AG09319 (cell line): ENCODE measurements at places on chromosomes 16 and 17.
A peak's percentile ranks its signal among the peaks of the same experiment; 100 is the strongest.

GRCh38 chr17:75843577-75844529 is at the start of gene UNC13D:
TSS of gene UNC13D (minus strand) at chr17:75844404. CDS start at chr17:75844337, 67 bp downstream.
- DNase-seq = no peak

DNA sequence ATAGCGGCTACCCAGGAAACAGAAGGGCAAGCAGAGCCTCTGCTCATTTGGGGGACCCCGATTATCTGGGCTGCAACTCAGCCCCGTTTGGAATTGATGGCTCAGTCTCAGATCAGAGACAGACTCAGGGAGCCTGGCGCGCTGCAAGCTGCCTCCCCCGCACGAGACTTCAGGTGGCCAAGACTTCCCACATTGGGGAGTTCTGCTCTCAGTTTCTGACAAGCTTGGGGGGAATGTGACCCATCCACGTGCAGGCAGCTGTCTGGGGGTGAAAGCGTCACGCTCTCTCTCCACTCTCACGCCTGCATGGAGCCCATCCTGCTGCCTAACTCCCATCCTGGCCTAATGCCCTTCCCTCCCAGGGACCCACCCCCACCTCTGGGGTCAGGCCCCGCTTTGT is 157.6 kb upstream of the GSE1 start:
- DNase-seq = no peak

DNA sequence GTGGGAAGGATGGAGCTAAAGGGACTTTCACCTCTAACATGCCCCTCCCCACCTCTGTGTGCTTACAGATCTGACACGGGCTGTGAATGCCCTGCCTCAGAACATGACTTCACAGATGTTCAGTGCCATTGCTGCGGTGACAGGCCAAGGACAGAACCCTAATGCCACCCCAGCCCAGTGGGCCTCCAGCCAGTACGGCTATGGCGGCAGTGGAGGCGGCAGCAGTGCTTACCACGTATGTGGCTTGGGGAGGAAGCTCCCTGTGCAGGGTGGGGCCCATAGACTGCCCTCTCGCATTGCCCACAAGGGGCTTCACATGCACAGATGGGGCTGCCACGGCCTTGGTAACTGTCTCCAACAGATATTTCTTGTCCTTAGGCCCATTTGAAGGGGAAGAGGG is 11.4 kb downstream of the PROCA1 start:
- DNase-seq = no peak

GRCh38 chr16:72487283-72487682 is 315.3 kb upstream of the PMFBP1 start:
- no peak for DNase-seq

DNA sequence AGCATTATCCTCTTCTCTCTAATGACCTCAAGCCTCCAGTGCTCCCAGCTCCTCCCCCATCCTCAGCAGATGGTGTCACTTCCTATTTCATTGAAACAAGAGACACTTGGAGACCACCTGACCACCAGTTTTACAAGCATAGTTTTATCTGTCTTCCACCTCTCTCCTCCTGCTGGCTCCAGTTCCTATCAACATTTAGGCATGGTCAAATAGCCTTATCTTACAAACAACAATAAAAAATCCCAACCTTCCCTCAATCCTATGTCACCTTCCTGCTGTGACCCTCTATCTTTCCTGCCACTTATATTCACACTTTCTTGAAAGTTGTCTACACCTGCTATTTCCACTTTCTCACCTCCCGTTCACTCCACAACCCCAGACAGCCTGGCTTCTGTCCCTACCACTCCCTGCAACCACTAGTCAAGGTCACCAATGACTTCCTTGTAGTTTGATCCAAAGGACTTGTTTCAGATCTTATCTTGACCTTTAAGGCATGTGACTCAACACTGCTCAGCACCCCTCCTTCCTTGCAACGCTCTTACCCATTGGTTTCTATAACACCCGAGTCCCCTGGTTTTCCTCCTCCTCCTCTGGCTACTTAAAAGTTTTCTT is 4.3 kb upstream of the NTN1 start:
- DNase-seq = no peak

DNA sequence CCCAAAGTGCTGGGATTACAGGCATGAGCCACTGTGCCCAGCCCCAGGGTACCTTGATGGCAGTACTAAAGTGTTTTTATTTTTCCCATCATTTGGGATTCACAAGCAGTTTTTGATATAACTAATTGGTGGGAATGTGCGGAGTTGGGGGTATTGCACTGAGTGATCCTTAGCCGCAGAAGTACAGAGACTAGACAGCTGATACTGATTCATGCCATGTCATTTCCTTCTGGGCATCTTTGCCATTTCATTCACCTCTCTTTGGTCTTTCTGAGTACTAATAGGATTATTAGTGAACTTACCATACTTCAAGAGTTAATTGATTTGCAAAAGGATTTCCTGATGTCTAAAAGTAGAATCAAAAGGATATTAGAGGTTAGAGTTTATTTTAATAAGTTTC is 9.7 kb downstream of the NMT1 start:
- DNase-seq = no peak

GRCh38 chr17:77235370-77235941 is 94.7 kb downstream of the SEC14L1 start:
- DNase-seq = peak; percentile 46

GRCh38 chr16:86899757-86900156 is 321.4 kb downstream of the FOXL1 start:
- DNase-seq = no peak

DNA sequence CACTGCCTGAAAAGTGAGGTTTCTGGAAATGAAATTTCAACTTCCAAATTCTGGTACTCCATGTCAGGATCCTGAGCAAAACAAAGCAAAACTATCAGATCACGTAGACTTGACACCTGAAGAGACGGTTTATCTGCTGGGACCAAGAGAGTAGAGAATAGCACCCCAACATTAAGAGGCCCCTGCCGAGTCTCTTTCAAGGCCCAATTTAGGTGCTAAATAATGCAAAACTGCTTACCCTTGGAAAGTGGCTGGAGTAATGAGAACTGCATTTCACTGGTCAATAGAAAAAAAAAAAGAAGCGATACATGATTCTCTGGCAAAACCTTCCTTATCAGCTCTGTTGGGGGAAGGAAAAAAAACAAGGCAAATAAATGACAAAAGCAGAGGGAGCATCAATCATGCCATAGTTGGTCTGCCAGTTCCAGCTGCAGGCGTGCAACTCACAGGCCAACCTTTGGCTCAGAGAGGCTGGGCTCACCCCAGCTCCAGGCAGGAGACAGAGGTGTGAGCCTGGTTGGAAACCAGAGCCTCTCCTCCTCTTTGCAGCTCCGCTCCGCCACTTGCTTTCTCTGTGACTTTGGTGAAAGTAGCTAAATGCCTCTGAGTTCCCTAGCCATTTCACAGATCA is 595.2 kb downstream of the TOX3 start:
- no peak for DNase-seq

GRCh38 chr17:39200070-39200879 is at the start of gene RPL19:
TSS of gene RPL19 (plus strand) at chr17:39200283. CDS start at chr17:39200345, 62 bp downstream.
- DNase-seq = no peak

- no peak for DNase-seq
These were observed at the start of gene RBFOX1 for GRCh38 chr16:7332611-7333010. TSS of gene RBFOX1 (plus strand) at chr16:7332845.

GRCh38 chr17:17814162-17815061 is 22.4 kb downstream of the SREBF1 start:
- no peak for DNase-seq

DNA sequence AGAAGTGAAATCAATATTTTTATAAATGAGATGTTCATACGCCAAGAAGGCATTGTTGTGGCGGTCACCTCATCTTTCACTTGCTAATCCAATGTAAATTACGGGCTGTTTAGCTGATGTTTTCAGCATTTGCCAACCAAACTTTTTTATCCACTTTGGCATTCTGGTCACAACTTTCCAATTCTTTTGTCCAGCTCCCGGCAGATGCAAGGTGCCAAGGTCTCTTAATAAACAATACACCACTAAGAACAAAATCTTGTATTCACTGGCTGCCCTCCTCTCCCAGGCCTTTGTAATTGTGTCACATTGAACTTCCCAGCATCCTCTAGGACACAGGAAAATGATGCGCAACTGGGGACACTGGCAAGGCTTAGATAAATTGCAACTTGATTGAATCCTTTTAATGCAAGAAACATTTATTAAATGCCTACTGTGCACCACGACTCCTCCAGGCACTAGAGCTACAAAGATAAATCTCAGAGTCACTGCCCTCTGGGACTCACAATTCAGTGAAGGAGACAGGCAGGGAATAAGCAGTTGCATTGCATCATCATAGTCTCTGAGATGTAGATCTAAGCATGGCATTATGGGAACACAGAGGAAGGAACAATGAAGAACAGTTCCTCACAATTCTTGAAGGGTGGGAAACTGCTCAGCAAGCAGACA is 165.4 kb upstream of the C16orf82 start:
- no peak for DNase-seq

DNA sequence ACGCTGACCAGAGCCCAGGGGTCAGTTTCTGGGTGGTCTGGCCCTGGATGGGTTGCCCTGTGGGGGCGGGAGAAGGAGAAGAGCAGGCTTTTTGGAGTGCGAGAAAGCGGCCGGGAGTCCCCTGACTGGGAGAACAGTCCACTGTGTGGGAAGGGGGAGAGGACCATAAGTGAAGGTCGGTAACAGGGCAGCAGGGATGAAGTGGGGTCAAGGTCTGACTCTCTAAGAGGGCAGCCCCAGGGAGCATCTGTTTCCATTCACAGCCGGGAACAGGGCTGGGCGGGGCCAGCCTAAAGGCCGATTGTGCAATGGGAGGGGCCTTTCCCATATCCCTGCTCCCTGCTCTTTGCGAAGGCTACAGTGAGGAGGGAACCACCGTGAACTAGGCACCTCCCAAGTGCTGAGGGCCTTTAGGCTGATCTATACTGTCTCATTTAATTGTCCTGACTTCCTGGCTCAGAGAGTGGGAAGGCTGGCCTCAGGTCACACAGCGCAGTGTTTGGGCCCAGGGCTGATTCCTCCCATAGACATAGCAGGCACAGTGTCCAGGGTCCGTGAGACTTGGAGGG is 10.4 kb upstream of the WFDC1 start:
- DNase-seq = no peak

- DNase-seq = no peak
These were observed 1200.0 kb downstream of the CDH11 start for GRCh38 chr16:63921737-63922295.

GRCh38 chr16:79959226-79959625 is 358.7 kb upstream of the MAF start:
- DNase-seq = no peak

GRCh38 chr17:1797323-1797722 is 32.4 kb downstream of the SMYD4 start:
- DNase-seq = no peak

- DNase-seq = no peak
These were observed 1.8 kb downstream of the CCDC43 start for GRCh38 chr17:44687756-44688155.

- DNase-seq = no peak
These were observed 415.0 kb upstream of the XYLT1 start for GRCh38 chr16:17885659-17886207.
